Fibroblast of the aortic adventitia (primary cell): ENCODE measurements at places on chromosomes 6 and 20. TPM values are rescaled to one million over a fixed set of nuclear protein-coding genes. Genes with fewer than 3 reads are reported as not detected.

The TCP11 gene
- 0.36 TPM in 1 of 2 replicates, not detected in the other for total RNA-seq

The TAAR6 gene
- not detected in 2 replicates for total RNA-seq

The PMEPA1 gene
- total RNA-seq = 1.4 and 1.6 TPM in 2 replicates

The HLA-C gene
- 26.3 and 159 TPM in 2 replicates for total RNA-seq

The LTB gene
- not detected in 2 replicates for total RNA-seq

The BACH2 gene
- 0.27 and 0.65 TPM in 2 replicates for total RNA-seq

The LPA gene
- total RNA-seq = not detected in 2 replicates

The DPPA5 gene
- total RNA-seq = not detected in 2 replicates

The LHFPL5 gene
- not detected in 2 replicates for total RNA-seq

The TRIM15 gene
- total RNA-seq = not detected in 2 replicates

The ZBTB46 gene
- total RNA-seq = 1.1 and 2.9 TPM in 2 replicates

The ELOVL2 gene
- total RNA-seq = 0.16 and 0.18 TPM in 2 replicates

The SLC24A3 gene
- total RNA-seq = 0.57 TPM in 1 of 2 replicates, not detected in the other

The DNMT3B gene
- total RNA-seq = 1.1 and 3.3 TPM in 2 replicates

The C6orf58 gene
- not detected in 2 replicates for total RNA-seq

The HTR1E gene
- not detected in 2 replicates for total RNA-seq

The FRMD1 gene
- not detected in 2 replicates for total RNA-seq

The CLPSL2 gene
- total RNA-seq = not detected in 2 replicates

The NTSR1 gene
- 8.0 TPM in 1 of 2 replicates, not detected in the other for total RNA-seq

The HSPA12B gene
- total RNA-seq = 0.18 and 8.3 TPM in 2 replicates

The MACROD2 gene
- 1.3 and 16.4 TPM in 2 replicates for total RNA-seq

The PGBD1 gene
- total RNA-seq = 7.7 and 8.1 TPM in 2 replicates

The OR2J3 gene
- total RNA-seq = not detected in 2 replicates

The NT5E gene
- total RNA-seq = 67.2 and 418 TPM in 2 replicates

The ARID1B gene
- total RNA-seq = 47.7 and 55.9 TPM in 2 replicates

The STXBP5 gene
- total RNA-seq = 65.2 and 98.9 TPM in 2 replicates

The C2 gene
- 4.4 and 48.2 TPM in 2 replicates for total RNA-seq

The PKIB gene
- total RNA-seq = 0.57 and 3.1 TPM in 2 replicates

The EGFL8 gene
- 0.16 and 0.72 TPM in 2 replicates for total RNA-seq

The ZNF165 gene
- 0.45 and 0.65 TPM in 2 replicates for total RNA-seq

The TENT5A gene
- 40.0 and 56.5 TPM in 2 replicates for total RNA-seq

The VIP gene
- total RNA-seq = not detected in 2 replicates

The SCGN gene
- not detected in 2 replicates for total RNA-seq

The KCNK15 gene
- 4.2 and 8.5 TPM in 2 replicates for total RNA-seq

The YIPF3 gene
- 71.6 and 94.4 TPM in 2 replicates for total RNA-seq

The SDCBP2 gene
- total RNA-seq = 1.4 and 2.3 TPM in 2 replicates

The APOM gene
- 2.0 TPM in 1 of 2 replicates, not detected in the other for total RNA-seq

The CCN6 gene
- not detected in 2 replicates for total RNA-seq

The PFDN4 gene
- total RNA-seq = 149 and 1,207 TPM in 2 replicates

The DEFB121 gene
- not detected in 2 replicates for total RNA-seq

The FAM83C gene
- total RNA-seq = not detected in 2 replicates

The RPS21 gene
- 754 and 1,887 TPM in 2 replicates for total RNA-seq
